ENCODE measurements at places on chromosomes 2 and 18.

GRCh38 chr2:226903179-226903578 is 67.3 kb downstream of the RHBDD1 start:
- no peak for DNase-seq

- DNase-seq = no peak
These were observed 369.8 kb upstream of the NT5C1B start for GRCh38 chr2:18959200-18959599.

DNA sequence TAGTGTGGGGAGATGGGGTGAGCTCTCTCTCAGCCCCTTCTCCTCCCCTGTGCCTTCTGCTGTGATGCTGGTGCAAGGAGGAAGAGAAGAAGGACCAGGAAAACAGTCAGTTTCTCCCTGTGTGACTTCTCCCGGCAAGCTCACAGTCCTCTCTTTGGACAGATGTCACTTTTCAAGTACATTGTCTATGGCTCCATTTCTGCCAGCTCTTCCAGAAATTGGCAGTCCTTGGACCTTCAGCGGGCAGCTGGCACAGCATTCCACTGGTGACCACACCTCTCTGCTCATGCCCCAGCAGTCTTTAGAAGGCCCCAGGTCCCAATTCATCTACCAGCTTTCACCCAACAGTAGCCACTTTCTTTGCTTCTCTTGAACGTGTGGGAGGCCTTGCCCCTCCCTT is 63.9 kb downstream of the AOX1 start:
- DNase-seq = no peak

DNA sequence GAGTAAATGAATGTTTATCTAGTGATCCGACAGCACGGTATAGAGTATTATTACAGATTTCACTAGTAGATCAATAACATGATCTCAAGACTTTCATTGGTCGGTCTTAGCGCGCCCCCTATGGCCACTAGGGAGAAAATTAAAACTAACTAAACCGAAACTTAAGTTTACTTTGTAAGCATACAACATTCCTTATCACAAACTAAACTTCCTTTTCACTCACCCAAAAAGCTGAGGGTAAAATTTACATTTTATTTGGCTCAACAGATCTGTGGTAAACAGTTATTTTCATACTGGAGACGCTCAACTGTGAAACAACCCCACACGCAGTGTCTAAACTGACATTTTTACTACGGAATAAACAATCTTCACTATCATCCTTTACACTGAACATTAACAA is 215.6 kb upstream of the MAP2 start:
- DNase-seq = no peak

GRCh38 chr2:96320728-96321622 is 4.1 kb upstream of the ITPRIPL1 start:
- DNase-seq = no peak

DNA sequence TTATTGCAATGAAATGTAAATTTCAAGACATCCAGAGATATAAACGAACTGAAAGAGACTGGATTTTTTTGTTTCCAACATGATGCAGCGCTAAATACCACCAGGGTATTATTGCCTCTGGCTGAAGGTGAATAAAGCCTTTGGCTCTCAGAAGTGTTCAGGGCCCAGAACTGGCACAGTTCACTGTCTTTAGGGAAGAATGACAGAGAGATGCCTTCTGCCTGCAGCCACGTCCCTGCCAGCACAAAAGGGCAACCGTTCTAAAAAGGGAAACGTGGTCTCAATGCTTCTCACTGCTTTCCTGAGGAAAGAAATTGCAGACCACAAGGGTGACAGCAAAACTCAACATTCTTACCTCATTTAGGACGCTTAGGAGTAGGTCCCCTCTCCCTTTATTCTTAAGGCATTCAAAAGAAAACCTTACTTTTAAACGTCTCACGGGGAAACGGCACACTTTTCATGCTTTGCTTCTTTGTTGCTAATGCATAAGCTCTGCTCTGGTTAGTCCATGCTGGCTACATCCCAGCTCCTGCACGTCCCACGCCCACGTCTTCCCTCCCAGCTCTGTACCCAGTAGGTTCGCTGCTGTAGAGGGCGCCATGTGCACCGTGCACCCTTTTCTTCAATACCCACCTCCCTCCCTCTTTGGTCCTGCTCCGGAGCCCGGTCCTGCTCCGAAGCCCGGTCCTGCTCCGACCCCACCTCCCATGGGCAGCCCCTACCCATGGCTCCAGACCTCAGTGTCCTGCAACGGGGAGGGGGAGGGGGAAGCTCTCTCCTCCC is 171.0 kb downstream of the HRH4 start:
- no peak for DNase-seq

All from activated T-cell treated with anti-CD3 and anti-CD28 coated beads for 1 hour (primary cell).